NCI-H2171 (cell line): ENCODE measurements at places on chromosomes 4 and X.

DNA sequence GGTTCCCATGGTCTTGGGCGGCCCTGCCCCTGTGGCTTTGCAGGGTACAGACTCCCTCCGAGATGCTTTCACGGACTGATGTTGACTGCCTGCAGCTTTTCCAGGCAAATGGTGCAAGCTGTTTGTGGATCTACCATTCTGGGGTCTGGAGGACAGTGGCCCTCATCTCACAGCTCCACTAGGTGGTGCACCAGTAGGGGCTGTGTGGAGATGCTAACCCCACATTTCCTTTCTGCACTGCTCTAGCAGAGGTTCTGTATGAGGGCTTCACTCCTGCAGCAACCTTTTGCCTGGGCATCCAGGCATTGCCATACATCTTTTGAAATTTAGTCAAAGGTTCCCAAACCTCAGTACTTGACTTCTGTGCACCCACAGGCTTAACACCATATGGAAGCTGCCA, 176.1 kb downstream of the DCAF12L1 start:
- DNase-seq: no peak

GRCh38 chr4:89400287-89401035, 92.9 kb upstream of the GPRIN3 start:
- DNase-seq: no peak

- DNase-seq: no peak
These were observed 22.9 kb upstream of the SOWAHD start for GRCh38 chrX:119735467-119735866.

DNA sequence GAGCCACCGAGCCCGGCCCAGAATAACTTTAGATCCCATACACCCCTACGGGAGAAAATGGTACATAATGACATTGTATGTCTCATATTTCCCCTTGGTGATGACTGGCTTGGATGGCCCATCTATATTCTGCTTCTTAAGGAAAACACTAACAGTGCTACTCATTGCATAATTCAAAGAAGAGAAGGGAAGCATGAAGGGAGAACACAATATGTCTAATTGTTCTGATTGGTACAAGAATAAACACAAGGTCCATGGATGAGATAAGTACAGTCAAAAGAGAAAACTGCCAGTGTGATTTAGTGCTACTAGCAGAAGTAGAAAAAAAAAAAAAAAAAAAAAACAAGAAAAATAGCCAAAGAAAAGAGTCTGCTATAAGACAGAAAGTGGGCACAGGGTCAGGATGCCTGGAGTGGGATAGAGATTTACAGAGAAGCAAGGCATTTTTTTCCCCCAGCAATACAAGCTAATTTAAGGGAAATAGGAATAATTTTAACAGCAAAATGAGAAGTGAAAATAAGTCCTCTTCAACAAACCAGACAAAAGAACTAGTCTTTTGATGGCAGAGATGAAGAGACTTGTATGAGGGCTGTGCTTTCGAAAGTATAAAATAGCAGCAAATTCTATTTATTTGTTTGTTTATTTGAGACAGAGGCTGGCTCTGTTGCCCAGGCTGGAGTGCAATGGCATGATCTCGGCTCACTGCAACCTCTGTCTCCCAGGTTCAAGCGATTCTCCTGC, 96.5 kb upstream of the MAP3K15 start:
- DNase-seq: no peak

DNA sequence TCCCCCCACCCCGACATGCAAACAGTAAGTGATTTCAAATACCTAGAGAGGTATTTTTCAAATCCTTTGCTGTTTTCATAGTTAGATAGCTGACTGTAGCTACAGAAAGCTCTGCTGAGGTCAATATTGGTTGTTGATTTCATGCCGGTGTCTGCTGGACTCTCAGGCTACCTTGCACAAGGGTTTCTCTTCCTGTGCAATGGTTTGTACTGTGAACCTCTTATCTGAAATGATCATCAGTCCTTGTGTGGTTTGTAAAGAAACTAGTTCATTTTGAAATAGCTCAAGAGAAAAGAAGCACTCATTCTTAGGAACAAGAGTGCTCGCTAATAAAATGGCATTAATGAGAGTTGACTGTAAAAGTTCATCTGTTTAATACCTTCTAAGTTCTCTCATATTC, 2.1 kb downstream of the MTM1 start:
- no peak for DNase-seq

DNA sequence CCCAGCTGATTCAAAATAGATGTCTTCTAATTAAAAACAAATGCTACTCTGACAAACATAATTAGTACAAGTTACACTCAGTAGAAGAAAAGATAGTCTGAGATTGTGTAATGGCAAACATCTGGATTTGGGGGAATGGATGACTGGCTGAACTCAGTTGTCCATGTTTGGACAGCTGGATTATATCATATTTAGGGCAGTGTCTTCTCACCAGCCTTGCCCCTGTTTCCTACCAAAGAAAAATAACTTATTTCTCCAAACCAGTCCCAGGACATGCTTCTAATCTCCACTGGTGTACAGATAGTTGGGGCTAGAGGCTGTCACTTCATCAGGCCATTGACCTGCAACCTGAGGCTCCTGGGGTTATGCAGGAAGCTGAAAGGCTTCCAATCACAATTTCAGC, 237.3 kb downstream of the USP46 start:
- DNase-seq: no peak

- DNase-seq: no peak
These were observed 178.4 kb upstream of the GALNT7 start for GRCh38 chr4:172989984-172990820.
